ENCODE measurements at places on chromosomes 6 and 20.

DNA sequence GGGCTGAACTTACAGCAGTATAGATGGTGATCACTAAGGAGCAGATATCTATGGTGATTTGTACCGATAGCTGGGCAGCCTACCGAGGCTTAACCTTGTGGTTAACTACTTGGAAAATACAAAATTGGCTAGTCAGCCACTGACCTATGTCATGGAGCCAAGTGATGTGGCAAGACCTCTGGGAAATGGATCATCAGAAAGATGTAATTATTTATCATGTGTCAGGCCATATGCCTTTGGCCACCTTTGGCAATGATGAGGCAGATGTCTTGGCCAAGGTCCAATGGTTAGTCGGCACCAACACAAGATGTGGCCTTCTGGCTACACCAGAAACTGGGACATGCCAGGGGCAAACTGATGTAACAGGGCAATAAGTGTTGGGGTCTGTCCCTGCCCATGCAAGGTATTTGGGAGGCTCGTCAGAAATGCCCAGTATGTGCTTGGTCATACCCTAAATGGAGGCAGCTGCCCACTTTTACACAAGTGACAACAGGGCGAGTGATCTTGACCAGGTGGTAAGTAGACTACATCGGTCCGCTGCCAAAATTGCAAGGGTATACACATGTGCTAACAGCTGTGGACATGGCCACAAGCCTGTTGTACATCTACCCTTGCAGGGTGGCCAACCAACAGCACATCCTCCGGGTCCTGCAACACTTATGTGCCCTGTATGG lies 30.1 kb downstream of the HDDC2 start:
- peaks cover 2% of the 10 kb centered on the region for H3K36me3 ChIP-seq
- no peak overlapping the region for H3K27ac ChIP-seq
- DNase-seq: no peak
- no peak overlapping the region for H3K4me3 ChIP-seq

GRCh38 chr6:161443848-161444247 lies 170.0 kb upstream of the AGPAT4 start:
- no peak for DNase-seq
- no peak overlapping the region for H3K4me3 ChIP-seq
- H3K36me3 ChIP-seq: no peaks in the 10 kb centered on the region
- no peak overlapping the region for H3K27ac ChIP-seq

- H3K4me3 ChIP-seq: no peak overlapping the region
- no peak overlapping the region for H3K27ac ChIP-seq
- peaks cover 28% of the 10 kb centered on the region for H3K4me1 ChIP-seq
- DNase-seq: no peak
Observed at GRCh38 chr6:149921361-149921760, 1.6 kb downstream of the RAET1G start.

DNA sequence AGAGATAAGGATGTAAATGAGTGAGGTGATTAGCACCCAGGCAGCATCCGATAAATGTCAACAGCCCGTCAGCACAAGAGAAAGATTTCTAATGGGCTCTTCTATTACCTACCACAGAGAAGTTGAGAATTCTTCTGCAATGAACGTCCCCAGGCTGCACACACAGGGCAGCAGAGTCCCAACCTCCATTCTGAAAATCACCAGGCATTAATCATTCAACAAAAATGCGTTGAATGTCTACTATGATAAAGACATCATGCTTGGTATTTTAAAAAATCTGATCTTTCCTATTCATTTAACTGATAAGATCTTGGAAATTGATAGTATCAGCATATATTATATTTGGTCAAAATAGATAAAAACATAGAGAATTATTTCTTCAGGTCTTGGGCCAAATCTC lies 59.5 kb upstream of the VGLL2 start:
- no peak overlapping the region for H3K27ac ChIP-seq
- no peaks in the 10 kb centered on the region for H3K4me1 ChIP-seq
- no peaks in the 10 kb centered on the region for H3K27me3 ChIP-seq
- no peaks in the 10 kb centered on the region for H3K36me3 ChIP-seq

DNA sequence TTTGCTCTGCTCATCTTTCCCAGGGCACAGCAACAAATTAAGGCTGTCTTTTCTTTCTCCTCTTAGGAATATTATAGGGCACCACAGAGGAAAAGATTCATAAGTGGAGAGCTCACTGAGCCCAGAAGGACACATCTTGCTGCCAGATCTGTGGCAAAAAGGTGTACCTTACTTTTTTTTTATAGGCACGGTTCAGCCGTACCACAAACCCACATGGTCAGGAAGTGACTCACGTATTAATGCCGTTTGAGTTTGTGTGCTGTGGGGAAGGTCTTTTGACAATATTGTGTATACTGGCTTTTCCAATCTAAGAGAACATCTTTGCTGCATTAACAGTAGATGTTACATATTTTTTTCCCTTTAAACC lies 28.4 kb downstream of the PAQR8 start:
- peaks cover 20% of the 10 kb centered on the region for H3K4me1 ChIP-seq
- no peaks in the 10 kb centered on the region for H3K27me3 ChIP-seq
- no peak overlapping the region for H3K27ac ChIP-seq
- peak overlapping the region; percentile 5 for H3K4me3 ChIP-seq
- DNase-seq: peak; percentile 61

DNA sequence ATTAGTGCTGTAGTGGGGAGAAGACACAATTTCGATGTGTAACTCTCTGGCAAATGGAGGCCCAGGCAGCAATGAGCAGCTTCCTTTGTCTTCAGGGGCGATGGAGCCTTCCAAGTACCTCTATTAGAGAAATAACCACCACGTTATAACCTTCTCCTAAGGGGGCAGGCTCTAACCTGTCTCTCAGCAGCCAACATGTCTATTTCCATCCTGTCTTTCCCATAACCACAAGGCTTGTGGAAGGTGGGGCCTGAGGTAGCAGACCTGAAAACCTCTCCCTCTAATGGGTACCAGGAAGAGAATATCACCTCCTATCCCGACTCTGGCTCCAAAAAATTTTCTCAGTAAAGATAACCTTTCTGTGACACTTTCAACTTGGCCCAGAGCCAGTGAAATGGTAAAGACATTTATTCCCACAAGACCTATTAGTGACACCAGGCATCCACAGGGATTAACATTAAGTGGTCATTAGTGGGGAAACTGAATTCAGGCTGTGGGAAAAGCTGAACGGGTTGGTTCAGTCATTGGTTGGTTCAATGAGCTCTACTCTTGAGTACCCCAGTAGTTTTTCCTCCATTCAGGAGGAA lies 4.0 kb downstream of the PEX6 start:
- no peaks in the 10 kb centered on the region for H3K36me3 ChIP-seq
- no peak overlapping the region for H3K4me3 ChIP-seq
- peaks cover 23% of the 10 kb centered on the region for H3K4me1 ChIP-seq
- DNase-seq: no peak
- no peaks in the 10 kb centered on the region for H3K27me3 ChIP-seq

DNA sequence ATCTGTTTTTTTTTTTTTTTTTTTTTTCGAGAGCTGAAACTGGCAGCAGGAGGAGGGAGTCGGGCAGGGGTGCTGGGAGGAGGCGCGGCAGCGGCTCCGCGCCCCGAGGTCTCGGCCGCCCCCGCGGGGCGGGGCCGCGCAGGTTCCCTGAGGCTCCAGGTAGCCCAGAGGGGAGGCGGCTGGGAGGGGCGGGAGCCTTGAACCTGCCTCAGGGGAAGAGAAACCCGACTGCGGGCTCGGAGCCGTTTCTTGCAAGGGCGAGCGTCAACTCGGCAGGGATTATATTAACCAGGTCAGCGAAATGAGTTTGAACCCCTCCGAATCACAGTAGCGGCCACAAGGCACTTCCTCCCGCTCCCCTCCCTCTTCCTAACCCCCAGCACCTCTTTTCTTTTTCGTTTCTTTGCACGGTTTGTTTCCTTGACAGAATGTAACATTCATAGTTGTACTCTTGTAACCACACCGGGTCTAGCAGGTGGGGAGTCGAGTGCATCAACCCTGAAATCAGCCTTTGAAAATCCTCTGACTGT lies 2.0 kb downstream of the MYB start:
- H3K27me3 ChIP-seq: peaks cover 17% of the 10 kb centered on the region
- peak overlapping the region; percentile 47 for H3K4me3 ChIP-seq
- peaks cover 28% of the 10 kb centered on the region for H3K4me1 ChIP-seq
- H3K27ac ChIP-seq: no peak overlapping the region

- no peak for DNase-seq
- H3K27me3 ChIP-seq: no peaks in the 10 kb centered on the region
- no peaks in the 10 kb centered on the region for H3K36me3 ChIP-seq
- no peak overlapping the region for H3K27ac ChIP-seq
- H3K4me1 ChIP-seq: no peaks in the 10 kb centered on the region
- no peak overlapping the region for H3K4me3 ChIP-seq
Observed at GRCh38 chr6:16602035-16602434, 159.2 kb downstream of the ATXN1 start.

- H3K36me3 ChIP-seq: no peaks in the 10 kb centered on the region
- no peak overlapping the region for H3K4me3 ChIP-seq
- no peak overlapping the region for H3K27ac ChIP-seq
Observed at GRCh38 chr6:22053391-22053997, 243.3 kb downstream of the PRL start.

DNA sequence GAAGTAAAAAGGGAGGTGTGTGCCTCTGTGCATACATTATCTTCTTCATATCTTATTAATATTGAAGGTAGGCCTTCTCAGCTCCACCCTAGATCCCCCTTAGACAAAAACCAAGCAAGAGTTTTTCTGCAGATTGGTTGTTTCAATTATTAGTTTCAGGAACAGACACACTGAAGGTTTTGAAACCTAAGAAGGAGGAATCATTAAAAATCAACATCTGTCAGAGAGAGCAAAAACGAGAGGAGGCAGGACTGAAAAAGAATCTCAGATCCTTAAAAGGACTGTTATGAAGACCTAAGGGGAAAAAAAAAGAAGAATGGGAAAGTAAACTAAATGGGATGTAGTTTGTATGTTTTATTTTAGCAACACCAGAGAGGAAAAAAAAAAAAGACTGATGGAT lies 560.8 kb upstream of the JAG1 start:
- no peak overlapping the region for H3K4me3 ChIP-seq
- H3K36me3 ChIP-seq: no peaks in the 10 kb centered on the region
- H3K27me3 ChIP-seq: no peaks in the 10 kb centered on the region

DNA sequence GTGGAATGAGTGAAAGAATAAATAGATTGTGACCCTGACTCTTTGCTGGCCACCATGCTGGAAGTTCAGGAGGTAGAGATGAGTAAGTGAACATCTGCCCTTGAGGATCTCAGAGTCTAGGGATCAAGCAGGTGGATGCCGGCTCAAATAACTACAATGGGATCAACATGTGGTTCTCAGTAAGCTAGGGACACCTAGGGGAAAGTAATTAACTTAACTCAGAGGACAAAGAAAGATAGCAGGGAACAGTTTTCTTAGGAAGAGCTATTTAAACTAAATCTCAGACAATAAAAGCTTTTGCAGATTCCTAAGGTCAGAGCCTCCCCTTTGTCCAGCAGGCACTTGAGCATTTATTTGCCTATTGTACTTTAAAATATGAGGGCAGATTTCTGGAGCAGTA lies 29.1 kb downstream of the SLC13A3 start:
- peaks cover 8% of the 10 kb centered on the region for H3K27me3 ChIP-seq
- no peaks in the 10 kb centered on the region for H3K4me1 ChIP-seq
- H3K4me3 ChIP-seq: no peak overlapping the region
- H3K36me3 ChIP-seq: no peaks in the 10 kb centered on the region
- H3K27ac ChIP-seq: no peak overlapping the region
- no peak for DNase-seq

DNA sequence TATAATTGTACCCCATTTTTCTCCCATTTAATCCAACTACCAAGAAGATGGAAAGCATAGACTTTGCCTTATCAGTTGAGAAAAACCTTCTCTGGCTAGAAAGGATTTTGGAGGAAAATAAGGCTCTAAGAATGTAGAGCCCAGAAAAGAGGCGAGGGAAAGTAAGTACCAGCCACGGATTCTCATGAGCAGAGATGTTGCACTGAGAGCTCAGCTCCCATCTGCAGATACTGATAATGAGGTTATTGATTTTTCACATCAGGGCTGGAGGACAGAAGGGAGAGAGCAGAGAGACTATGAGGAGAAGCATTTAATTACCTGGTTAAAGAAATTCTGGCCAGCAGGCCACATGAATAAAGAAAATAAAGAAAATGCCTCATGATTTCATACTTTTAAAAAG lies 104.4 kb upstream of the FAM184A start:
- no peak overlapping the region for H3K4me3 ChIP-seq
- peaks cover under 1% of the 10 kb centered on the region for H3K36me3 ChIP-seq
- no peaks in the 10 kb centered on the region for H3K4me1 ChIP-seq
- H3K27ac ChIP-seq: no peak overlapping the region
- H3K27me3 ChIP-seq: no peaks in the 10 kb centered on the region
- no peak for DNase-seq

DNA sequence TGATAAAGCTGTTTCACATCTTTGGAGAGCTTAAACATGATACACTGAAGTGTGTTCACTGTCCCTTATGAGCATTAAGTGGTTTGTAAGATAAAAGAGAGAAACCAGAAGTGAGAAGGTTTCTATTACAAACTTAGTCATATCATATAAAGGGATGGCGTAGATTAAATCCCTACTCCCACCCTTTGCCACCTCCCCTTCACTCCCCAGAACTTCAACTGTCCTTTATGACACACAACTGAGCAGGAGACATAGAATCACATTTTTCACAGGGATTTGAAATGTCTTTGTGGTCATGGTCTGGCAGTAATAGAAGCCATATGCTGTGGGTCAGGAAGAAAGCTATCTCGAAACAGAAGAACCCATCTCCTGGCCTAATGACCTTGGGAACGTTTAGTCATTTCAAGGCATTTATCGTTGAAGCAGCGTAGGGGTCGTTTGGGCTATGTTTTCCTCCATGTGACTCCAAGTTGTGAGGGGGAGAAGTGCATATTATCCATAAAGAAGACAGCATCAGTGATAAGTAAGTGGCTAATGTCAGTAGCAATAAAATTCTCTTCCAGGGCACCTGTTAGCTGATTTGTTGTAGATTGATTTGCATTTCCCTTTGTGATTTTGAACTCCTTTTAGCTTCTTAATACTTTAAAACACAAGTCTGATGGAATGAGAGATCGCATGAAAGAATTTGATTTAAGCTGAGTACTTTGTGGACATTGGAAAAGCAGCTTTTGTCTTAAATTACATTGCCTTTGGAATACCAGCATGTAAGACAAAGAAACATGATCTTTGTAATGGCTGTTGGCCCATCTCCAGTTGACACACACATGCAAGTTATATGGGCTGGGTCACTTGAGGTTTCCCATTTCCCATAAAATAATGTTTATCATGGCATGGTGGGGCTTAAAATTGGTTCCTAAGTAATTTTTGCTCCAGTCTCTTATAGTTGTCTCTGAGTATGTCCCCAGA lies 501.5 kb upstream of the FLRT3 start:
- H3K27ac ChIP-seq: no peak overlapping the region
- no peaks in the 10 kb centered on the region for H3K27me3 ChIP-seq
- H3K4me3 ChIP-seq: no peak overlapping the region
- DNase-seq: no peak
- no peaks in the 10 kb centered on the region for H3K4me1 ChIP-seq
- no peaks in the 10 kb centered on the region for H3K36me3 ChIP-seq

- H3K36me3 ChIP-seq: no peaks in the 10 kb centered on the region
- no peak for DNase-seq
- H3K27ac ChIP-seq: no peak overlapping the region
- no peaks in the 10 kb centered on the region for H3K27me3 ChIP-seq
- H3K4me3 ChIP-seq: no peak overlapping the region
Observed at GRCh38 chr6:18036781-18037180, 49.3 kb upstream of the KIF13A start.

- no peaks in the 10 kb centered on the region for H3K27me3 ChIP-seq
- H3K27ac ChIP-seq: no peak overlapping the region
- DNase-seq: no peak
- H3K4me3 ChIP-seq: no peak overlapping the region
- H3K4me1 ChIP-seq: no peaks in the 10 kb centered on the region
- H3K36me3 ChIP-seq: no peaks in the 10 kb centered on the region
Observed at GRCh38 chr6:125102891-125103290, 50.7 kb upstream of the TPD52L1 start.

GRCh38 chr6:166450167-166450873 lies 67.6 kb upstream of the MPC1 start:
- H3K27me3 ChIP-seq: no peaks in the 10 kb centered on the region
- DNase-seq: no peak
- H3K4me1 ChIP-seq: no peaks in the 10 kb centered on the region

All from B cell (primary cell).